CD4-positive, alpha-beta T cell treated with Interferon alpha-2 for 1 hour (primary cell): ENCODE measurements at places on chromosomes 2 and 18.

DNA sequence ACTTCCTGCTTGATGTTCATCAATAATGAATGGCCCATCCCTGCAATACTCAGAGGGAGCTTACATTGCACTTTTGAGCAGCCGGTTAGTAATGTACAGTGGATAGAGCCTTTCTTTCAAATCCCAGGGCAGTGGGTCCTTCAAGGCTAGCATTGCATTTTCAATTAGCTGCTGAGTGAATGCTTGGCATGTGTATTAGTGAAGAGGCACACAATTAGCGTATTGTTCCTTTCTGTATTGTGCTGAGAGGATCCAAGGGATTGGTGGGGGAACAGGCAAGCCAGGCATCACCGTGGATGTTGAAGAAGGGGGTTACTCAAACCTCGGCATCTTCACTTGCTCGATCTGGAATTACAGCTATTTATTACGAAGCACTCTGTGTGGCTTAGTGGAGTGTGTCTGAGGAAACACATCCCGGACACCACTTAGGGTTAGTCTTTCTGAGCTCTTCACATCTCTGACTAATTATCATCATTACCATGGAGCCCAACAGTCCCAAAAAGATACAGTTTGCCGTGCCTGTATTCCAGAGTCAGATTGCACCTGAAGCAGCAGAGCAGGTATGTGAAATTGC lies at the start of gene PPP1R1C:
PPP1R1C (plus strand) TSS at position 222 of the 574 bp plus-strand sequence; CDS start at position 480, 258 bp downstream.
- DNase-seq, result no peak

GRCh38 chr2:203578759-203579643 lies 43.9 kb upstream of the RAPH1 start:
- peak; percentile 8 for DNase-seq

GRCh38 chr2:129689653-129690448 lies 289.6 kb upstream of the RAB6C start:
- no peak for DNase-seq

DNA sequence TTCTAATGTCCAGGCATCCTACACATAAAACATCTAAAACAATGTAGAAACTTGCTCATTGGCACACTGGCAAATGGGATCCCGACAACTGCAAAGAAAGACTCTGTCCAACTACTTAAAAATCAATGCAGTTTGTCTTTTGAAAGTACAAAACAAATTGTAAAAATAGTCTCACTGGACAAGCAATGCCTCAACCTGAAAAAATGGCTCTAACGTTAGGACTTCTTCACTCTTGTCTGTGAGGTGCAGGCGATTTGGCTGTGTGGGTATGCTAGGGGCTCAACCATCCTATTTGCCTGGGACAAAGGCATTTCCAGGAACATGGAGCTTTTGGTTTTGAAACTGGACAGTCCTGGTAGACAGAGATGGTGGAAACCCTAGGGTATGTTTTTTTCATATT lies 10.7 kb downstream of the EFEMP1 start:
- no peak for DNase-seq

DNA sequence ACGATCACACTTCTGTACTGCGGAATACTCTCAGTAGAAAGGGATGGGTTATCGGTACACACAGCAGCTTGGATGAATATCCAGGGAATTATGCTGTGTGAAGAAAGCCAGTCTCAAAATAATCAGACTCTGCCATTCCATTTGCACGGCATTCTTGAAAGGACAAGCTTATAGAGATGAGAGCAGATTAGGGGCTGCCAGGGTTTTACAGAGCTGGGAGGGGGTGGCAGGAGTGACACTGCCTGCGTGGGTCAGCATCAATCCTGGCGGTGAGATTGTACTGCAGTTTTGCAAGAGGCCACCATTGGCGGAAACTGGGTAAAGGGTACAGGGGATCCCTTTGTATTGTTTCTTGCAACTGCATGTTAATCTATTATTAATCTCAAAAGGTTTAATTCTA lies 16.6 kb downstream of the KCNG2 start:
- DNase-seq, result no peak

DNA sequence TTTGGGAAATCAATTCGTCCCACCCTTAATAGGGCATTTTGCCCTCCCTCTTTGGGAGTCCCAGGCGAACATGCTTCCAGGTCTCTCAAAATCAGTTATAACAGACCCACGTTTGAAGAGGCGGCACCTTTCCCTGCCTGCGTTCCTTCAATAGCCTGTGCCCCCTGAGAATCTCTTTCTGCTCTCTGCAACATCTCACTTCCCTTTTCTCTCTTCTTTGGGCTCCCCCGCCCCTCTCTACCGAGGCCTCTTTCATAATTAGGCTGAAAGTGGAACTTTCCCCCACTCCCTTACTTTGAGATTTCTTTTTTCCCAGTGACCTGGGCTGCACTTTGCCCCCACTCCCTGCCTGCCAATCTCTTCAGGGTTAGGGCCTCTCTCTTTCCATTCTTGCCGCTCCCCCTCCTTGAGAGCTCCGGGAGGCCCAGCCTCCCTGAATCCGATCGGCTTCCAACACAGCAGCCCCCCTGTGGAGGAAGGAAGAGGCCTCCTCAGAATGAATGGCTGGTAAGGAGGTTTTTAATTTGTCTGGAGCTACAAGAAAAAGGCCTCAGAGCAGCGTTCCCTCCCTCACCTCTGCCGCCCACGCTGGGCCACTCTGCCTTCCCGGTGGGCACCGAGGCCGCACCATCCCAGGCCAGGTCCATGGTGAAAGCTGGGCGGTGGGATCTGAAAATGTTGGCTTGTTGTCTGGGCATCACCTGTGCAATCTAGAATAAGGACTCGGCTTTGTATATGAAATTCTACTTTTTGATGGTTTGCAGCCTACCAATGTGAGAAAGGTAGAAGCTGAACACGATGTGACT lies 162.6 kb upstream of the SIX3 start:
- DNase-seq, result peak; percentile 47

DNA sequence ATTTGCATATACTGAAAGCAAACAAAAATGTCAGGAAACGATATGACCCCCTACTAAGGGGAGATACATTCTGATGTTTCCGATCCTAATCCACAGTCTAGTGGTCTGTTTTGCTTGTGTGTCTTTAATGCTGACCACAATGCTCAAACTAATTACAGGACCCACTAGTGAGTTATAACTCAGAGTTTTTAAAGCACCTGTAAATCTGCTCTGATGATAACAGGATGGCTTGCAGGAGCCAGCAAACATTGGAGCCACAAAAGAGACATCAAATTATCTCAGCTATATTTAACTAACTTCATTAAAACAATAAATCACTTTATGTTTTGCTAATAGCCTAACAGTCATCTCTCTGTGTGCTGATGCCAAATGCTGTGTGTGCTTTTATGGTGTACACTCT lies 300.3 kb downstream of the NBAS start:
- DNase-seq, result no peak

DNA sequence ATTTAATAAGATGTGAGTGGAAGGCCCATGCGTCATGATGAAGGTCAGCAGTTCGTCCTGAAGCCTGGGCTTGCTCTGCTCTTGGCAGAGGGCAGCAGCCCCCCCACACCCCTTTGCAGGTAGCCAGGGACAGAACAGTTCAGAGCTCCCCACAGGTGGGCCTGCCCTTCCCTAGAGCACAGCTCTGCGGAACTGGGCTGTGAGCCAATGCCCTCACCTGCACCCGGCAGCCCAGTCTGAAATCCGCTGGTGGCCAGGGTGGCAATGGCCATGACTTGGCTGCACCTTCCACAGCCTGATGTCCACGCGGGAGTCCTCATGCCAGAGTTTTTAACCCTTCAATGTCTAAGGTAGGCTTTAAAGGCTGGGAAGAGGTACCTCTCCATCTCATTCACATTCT lies 136.7 kb downstream of the ACKR3 start:
- no peak for DNase-seq

DNA sequence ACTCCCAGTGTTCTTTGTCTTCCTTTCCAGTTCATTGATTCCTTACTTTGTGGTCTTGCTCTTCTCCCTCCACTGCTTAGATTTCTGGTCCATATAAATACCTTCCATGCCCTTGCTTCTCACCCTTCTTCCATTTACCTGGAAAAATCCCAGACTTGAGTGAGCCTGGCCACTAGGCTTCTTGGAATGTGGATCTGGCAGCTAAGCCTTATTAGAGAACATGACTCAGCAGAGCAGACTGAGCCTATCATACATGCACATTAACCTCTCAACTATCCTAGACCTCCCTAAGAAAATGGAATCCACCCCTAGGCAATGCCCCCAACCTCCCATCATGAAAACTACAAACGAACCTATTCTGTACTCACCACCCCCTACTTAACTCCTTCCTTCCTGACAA lies 127.7 kb downstream of the RHBDD1 start:
- DNase-seq, result no peak

DNA sequence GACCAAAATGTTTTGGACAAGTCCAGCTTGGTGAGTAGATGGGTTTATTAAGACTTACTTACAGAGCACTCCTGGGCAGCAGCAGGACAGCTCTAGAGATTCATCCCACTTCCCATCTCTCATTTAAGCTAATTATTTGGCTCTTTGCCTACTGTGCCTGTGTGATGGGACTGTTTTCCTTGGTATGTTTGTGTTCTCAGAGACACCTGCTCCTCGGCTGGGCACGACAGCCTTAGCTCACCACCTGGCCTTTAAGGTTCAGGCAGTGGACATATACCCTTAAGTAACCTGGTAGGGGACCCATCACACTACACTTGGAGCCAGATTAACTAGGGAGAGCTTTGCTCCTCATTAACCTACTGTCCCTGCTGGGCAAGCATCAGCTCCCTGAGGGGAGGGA lies 41.7 kb upstream of the EFEMP1 start:
- DNase-seq, result no peak

GRCh38 chr2:11743846-11744553 lies 2.4 kb upstream of the LPIN1 start:
- peak; percentile 80 for DNase-seq

GRCh38 chr18:54995421-54996143 lies 36.3 kb upstream of the CCDC68 start:
- no peak for DNase-seq

- no peak for DNase-seq
Observed at GRCh38 chr2:147325990-147326389, 518.8 kb upstream of the ACVR2A start.

GRCh38 chr2:109080109-109080508 lies 48.9 kb upstream of the SH3RF3 start:
- no peak for DNase-seq

GRCh38 chr2:58376592-58376991 lies 135.5 kb upstream of the FANCL start:
- DNase-seq, result no peak

DNA sequence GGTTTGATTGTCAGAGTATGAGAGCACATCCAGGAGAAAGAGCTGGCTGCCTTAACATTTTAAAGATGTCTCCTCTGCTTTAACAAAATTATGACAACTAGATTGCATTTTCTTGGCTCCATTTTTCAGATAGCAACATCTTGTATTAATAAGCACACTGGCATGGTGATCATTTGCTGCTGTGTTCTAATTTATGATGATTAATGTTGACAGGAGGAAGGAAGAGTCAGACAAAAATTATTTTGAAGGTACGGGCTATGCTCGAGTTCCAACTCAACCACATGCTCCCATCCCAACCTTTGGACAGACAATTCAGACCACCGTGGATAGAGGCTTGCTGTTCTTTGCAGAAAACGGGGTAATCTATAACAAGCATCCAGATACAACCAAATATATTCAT lies 98.2 kb upstream of the TTC39C start:
- no peak for DNase-seq
